ENCODE measurements at places on chromosomes 4 and X.
A peak's percentile ranks its signal among the peaks of the same experiment; 100 is the strongest.

DNA sequence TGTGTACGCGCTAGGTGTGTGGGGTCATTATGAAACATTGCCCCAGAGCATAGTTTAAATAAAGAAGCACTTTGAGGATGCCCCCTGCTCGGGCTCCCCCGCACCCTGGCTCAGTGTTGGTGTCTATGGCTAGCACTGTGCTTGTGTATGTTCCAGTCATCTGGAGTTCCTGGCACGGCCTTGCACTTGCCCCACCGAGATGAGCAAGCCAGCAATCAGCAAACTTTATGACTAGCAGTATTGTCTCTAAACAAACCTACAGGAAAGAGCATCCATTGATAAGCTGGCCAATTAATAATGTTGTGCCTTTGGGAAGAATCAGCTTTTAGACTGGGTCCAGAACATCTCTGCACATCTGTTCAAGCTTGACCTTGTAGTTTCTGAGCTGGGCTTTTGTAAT is 707 bp upstream of the SHROOM4 start:
- DNase-seq, result peak; percentile 61

DNA sequence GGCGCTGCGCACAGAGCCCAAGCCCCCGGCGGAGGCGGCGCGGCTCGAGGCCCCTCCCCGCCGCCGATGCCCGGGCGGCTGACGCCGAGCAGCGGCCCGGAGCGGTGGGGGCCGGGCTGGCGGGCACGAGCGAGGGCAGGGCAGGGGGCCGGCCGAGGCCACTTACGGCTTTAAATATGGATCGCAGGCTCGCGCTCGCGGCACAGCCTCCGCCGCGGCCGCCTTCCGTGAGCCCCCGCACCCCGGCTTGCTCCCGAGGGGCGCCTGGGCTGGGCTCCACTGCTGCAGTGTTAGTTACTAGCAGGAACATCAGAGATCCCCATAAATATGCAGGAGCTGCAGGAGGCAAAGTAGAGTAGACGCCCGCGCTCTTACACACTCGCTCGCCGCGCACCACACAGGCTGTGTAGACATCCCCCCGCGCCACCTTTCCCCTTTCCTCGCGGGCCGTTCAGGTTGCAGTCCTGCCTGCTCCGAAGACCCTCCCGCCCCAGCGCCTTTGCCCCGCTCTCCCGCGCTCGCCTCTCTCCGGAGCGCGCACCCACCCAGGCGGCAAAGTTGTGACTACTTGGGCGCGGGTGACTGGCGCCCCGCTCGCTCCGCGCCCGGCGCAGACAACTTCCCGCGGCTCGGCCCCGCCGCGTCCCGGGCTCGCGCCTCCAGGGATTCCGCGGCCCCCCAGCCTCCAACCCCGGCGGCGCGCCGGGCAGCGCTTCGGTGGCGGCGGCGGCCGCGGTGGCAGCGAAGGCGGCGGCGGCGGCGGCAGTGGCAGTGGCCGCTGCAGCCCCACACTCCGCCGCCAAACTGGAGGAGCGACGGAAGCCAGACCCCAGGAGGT is 152.0 kb upstream of the SLC4A4 start:
- peak; percentile 28 for DNase-seq

GRCh38 chrX:440636-441035 is 53.9 kb upstream of the PPP2R3B start:
- DNase-seq, result no peak

GRCh38 chrX:10198254-10198653 is 41.5 kb downstream of the CLCN4 start:
- DNase-seq, result no peak

- no peak for DNase-seq
Measured at GRCh38 chr4:7752649-7753048, 187.0 kb downstream of the AFAP1 start.

- no peak for DNase-seq
Measured at GRCh38 chr4:140448162-140448561, 20.7 kb upstream of the CLGN start.

- DNase-seq, result no peak
Measured at GRCh38 chrX:5145957-5146356, 1082.7 kb downstream of the NLGN4X start.

DNA sequence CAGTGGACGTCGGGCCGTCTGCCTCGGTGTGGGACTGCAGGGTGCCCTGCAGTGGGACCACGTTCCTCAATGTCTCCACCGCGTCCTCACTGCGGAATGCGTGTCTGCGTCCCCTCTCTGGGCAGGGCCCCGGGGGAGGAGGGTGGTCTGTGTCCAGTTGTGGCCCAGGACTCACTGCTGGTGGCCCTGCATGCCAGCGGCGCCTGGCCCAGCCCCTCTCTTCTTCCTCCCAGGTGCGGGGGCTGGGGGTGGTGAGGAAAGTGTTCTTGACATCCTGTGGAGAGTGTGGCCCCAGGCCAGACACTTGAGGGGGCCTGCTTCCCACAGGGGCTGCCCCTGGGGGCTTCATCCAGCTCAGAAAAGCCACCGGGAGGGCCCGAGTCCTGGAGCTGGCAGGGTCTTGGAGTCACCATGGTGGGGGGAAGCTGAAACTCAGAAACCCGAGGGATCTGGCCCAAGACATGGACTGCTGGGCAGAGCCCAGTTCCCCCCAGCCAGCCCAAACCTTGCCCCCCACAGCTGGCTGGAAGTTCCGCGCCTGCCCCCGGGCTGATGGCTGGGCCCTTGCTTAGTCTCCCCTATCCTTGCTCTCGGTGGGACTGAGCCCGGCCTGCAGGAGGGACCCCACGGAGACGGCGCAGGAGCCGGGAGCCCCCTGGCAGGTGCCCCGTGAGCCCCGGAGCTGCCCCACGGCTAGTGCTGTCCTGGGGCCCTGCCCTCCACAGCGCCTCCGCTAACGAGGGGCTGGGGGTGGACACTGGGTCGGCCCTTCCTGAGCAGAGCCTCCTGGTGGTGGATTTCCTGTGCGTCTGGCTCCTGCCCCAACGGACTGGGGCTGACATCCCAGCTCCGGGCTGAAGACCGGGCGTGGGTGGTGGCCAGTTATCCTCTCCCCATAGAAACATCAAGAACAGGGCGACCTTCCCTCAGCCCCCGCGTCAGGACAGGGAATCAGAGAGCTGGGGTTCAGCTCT is 2.9 kb downstream of the DOK7 start:
- no peak for DNase-seq

- no peak for DNase-seq
Measured at GRCh38 chr4:45072981-45073380, 346.6 kb upstream of the GNPDA2 start.

- DNase-seq, result no peak
Measured at GRCh38 chrX:118825227-118825626, 1.6 kb downstream of the ZCCHC12 start.

DNA sequence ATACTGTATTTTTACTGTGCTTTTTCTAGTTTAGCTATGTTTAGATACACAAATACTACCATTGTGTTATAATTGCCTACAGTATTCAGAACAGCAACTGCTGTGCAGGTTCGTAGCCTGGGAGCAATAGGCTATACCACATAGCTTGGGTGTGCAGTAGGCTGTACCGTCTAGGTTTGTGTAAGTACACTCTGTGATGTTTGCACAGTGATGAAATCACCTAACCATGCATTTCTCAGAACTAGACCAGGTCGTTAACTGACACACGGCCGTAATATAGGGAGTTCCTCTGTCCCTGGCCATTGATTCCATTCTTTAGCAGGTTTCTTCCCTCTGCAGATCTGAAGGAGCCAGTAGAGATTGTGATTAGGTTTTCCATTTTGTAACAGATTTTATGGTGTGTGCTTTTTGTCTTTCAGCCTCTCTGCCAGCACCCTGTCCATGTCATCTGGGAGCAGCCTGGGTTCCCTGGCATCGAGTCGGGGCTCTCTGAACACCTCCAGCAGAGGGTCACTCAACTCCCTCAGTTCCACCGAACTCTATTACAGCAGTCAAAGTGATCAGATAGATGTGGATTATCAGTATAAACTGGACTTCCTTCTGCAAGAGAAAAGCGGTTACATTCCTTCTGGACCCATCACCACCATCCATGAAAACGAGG is 59.5 kb downstream of the CLDN22 start:
- DNase-seq, result no peak

GRCh38 chrX:50442426-50443116 is 28.1 kb downstream of the DGKK start:
- no peak for DNase-seq

DNA sequence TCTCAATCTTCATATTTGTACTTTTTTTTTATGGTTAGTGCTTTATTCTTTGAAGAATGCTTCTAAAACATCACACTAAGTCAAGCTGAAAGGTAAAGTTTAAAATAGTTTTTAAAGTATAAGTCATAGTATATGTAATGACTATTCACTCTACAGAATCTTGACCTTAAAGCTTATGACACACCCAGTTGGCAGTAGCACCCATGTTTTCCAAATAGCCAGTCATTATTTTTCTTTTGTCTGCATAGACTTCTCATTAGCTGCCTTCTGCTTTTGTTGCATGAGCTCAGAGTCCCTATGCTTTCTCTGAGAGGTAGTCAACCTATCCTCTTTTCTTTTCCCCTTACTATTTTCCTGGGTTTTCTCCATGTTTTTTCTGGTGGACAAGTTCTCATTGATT is 231.5 kb downstream of the PCDH18 start:
- DNase-seq, result no peak

- DNase-seq, result no peak
Measured at GRCh38 chr4:143531788-143532491, 18.4 kb downstream of the SMARCA5 start.

DNA sequence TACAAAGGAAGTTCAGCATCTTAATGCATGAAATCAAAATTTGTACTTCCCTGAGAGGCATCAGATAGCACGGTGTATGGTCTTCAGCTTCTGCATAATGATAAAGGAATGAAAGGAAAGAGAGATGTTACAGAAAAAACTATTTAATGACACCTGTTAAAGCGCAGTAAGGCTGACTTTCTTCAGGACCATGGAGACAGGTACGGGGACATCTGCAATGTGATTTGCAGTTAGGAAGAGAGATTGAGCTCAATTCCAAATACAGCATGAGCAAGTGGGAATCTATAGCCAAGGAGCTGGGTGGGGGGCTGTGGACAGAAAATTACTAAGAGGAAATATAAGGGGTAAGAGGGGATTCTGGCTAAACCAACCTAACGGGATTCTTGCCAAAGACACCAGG is 39.3 kb downstream of the TMEM150C start:
- no peak for DNase-seq

DNA sequence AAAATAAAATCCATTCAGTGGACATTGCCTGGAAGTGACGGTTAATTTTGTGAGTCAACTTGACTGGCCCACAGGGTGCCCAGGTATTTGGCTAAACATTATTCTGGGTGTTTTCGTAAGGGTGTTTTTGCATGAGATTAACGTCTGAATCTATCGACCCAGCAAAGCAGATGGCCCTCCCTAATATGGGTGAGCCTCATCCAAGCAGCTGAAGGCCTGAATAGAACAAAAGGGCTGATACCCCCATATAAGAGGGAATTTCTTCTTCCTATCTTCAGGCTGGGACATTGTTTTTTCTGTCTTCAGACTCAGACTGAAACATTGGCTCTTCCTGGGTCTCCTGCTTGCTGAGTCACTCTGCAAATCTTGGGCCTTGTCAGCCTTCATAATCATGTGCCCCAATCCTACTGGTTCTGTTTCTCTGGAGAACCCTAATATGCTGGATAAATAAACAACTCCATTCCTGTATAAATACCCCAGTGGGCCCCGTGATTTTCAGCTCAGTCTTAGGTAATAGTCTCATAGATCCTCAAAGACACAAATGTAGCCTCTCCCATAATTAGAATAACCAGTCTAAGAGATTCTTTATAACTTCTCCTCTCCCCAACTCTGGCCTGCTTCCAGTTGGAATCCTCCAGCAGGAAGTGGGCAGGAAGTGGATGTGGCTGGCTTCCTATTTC is 33.1 kb upstream of the DDX3X start:
- DNase-seq, result no peak

GRCh38 chr4:113822555-113823290 is 61.2 kb upstream of the CAMK2D start:
- no peak for DNase-seq

DNA sequence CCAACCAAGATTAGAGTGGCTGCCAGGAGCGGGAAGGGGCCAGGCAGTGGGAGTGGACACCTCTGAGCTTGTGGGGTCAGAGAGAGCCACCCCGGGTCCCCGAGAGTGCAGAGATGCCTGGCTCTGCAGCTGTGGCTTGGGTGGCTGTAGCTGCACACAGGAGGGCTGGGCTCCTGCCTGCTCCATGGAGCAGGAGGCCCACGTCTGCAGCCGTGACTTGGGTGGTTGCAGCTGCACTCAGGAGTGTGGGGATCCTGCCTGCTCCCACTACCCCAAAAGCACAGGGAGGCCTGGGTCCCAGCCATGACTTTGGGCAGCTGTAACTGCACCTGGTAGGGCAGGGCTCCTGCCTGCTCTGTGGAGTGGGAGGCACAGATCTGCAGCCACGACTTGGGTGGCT is 28.7 kb upstream of the DIPK2B start:
- no peak for DNase-seq

DNA sequence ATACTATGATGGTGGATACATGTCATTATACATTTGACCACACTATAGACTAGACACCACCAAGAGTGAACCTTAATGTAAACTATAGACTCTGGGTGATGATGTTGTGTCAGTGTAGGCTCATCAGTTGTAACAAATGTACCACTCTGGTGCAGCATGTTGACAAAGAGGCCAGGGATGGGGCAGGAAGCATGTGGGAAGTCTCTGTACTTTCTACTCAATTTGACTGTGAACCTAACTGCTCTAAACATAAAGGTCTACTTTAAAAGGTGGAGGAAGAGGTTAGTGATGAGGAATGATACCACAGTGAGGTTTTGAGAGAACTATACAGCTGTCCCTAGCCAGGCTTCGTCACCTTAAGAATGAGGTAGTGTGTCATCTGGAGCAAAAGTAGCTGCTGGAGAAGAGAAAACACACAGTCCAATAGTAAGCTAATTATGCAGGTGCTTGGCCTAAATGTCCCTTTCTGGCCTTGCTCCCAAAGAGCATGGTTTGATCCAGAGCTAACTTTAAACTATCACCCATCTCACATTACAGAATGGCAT is 38.4 kb downstream of the GRSF1 start:
- DNase-seq, result no peak

DNA sequence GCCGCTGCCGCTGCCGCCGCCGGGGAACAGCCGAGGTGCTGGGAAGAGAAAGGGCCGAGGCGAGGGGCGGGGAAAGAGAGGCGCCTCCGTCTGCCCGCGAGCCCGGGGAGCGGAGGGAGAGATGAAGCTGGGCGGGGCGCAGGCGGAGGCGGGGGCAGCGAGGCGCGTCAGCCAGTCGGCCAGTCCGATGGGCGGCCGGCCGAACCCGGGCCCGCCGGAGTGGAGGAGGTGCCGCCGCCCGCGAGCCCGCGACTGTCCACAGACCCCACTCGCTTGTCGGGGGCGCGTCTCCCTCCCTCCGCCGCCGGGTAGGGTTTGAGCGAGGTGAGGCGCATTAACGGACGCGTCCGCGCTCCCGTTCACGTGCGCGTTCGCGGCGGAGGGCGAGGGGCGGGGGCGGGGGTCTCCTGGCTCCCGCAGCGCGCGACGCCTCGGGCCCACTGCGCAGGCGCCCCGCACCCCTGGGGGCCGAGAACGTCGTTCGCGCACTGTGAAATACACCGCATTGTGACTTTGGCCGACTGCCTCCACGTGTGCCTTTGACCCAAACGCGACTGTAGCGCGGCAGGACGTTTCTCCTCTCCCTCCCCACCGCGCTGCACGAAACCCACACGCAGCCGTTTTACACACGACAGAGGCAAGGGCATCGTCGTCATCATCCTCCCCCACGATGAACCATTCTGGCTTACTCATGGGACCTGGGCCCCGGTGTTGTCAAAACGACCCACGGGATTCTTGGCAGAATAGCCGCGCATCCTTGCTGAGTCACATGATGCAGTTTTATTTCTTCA is at the start of gene NUDT11:
Gene NUDT11, minus strand, starts transcription at position 92 of the 791 bp plus-strand sequence. CDS start 148 bp downstream, outside the sequence.
- DNase-seq, result peak; percentile 38
